Activated CD4-positive, alpha-beta memory T cell treated with anti-CD3 and anti-CD28 coated beads, Interleukin-2, amount 10 ng/mL, durations not matched to agents 7 days and 5 days (primary cell): ENCODE measurements at places on chromosomes 7 and 10. TPM values are rescaled to one million over a fixed set of nuclear protein-coding genes. Genes with fewer than 3 reads are reported as not detected.

GRCh38 chr10:94315975-94316464 lies 46.7 kb downstream of the NOC3L start:
- DNase-seq: no peak

DNA sequence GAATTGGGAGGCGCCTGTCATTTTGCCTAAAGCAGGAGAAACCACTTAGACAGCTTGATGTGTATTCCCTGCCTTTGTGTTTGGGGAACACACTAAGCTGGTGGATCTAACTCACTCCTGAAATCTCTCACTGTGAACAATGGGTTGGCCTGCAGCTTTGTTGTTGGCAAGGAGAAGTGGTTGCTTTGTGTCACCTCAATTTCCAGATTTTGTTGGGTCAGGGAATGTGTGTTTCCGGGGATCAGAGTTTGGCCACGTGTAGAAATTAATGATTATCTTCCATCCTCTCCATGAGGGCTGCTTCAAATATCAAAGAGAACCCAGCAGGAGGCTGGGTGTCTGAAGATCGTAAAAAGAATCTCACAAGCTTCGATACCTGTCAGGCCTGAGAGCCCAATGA lies 27.8 kb downstream of the A1CF start:
- no peak for DNase-seq

- DNase-seq: no peak
Observed at GRCh38 chr7:16411391-16411790, 9.9 kb downstream of the CRPPA start.

GRCh38 chr7:41942468-41943093 lies 239.7 kb upstream of the INHBA start:
- DNase-seq: no peak

The SPDYE1 gene
- total RNA-seq: not detected

The UPK3B gene
- total RNA-seq: 1.7 TPM

- no peak for DNase-seq
Observed at GRCh38 chr7:108499566-108499965, 26.4 kb downstream of the PNPLA8 start.

The SPOCK2 gene
- total RNA-seq: 420 TPM

The OTUD1 gene
- 23.9 TPM for total RNA-seq

DNA sequence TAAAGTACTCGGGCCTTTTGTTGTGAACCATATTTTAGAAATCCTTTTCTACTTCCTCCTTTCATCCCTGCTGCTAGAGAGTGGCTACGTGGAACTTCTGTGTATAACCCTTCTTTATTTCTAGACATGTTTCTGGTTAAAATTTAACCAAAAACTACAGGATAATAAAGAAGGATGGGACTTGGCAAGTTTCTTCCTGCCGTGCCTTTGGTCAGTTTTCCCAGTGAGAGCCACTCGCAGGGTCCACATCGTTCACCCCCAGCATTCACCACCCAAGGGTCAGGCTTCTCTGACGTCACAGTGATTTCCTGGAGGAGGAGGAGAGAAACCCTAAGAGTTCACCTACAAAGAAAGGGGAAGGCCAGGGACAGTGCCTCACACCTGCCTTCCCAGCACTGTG lies 45.4 kb downstream of the NKX6-2 start:
- DNase-seq: no peak

The NPFFR1 gene
- not detected for total RNA-seq

The SORCS1 gene
- total RNA-seq: not detected

DNA sequence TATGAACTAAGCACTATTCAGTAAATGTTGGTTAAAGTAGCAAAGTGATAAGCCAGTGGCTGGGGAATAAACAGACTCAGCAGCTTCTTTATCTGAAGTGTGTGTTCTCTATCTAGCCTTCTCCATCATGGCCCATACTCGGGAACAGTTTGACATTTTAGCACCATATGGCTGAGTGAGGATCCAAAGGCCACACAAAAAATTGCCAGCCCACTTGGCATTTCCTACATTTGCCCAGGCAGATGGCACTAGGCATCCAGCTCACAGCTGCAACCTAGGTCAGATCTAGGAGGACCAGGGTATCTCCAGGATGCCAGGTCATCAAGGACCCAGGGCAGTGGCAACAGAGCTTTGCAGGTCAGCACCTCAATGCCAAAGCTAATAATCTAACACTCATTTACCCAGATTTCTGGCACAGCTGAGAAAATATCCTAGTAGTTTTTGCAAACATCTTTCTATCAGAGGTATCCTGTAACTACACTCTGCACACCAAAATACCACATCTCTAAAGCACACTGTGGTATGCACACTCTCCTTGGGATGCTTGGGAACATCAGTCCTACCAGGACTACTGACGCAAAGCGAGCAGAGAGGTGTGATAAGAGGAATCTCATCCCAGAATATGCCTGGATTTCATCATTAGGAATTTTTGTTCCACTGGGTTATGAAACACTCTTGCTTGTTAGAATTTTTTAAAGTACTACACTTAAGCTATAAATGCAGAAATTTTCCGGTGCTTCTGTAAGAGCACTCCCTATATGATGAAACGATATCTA lies 61.7 kb downstream of the DOCK4 start:
- no peak for DNase-seq

DNA sequence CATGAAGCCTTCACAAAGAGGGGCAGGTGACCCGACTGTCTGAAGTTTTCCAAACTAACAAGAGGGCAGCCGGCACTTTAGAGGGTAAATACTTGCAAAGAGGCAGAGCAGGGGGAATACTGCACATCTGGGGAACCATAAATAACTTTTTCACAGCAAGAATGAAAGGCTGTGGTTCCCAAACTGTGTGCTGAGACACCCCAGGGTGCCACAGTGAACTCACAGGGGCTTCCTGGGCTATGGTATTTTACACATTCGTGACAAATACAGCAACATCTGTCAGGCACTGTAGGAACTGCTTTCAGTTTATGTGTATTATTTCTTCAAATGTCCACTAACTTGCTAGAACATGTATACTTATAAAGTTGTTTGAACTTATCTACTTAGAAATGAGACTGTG lies 67.2 kb downstream of the TBXAS1 start:
- DNase-seq: no peak

DNA sequence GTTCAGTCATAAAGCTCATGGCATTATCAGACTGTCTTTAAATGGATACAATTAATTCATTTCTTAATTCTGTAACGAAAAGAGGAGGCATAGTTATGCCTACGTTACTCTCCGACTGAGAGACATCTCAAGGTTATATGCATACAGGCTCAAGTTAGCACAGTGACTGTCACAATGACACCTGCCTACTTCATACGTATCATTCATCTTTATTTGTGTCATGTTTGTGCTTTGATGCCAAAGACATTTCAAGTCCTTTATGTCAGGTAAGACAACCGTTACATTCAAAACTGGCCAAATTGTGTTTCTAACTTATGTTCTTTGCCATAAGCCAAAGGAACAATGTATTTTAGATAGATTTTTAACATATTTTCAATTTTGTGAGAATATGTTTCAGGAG lies 328.8 kb upstream of the NRG3 start:
- DNase-seq: no peak

DNA sequence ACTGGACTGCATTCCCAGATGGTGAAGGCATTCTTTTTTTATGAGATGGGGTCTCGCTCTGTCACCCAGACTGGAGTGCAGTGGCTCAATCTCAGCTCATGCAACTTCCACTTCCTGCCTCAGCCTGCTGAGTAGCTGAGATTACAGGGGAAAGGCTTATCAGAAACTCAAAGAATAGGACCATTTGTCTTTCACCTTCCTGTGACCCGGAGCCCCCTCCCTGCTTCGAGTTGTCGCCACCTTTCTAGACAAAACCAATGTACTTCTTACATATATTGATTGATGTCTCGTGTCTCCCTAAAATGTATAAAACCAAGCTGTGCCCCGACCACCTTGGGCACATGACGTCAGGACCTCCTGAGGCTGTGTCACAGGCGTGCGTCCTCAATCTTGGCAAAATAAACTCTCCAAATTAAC lies 1.8 kb upstream of the METTL27 start:
- DNase-seq: no peak

DNA sequence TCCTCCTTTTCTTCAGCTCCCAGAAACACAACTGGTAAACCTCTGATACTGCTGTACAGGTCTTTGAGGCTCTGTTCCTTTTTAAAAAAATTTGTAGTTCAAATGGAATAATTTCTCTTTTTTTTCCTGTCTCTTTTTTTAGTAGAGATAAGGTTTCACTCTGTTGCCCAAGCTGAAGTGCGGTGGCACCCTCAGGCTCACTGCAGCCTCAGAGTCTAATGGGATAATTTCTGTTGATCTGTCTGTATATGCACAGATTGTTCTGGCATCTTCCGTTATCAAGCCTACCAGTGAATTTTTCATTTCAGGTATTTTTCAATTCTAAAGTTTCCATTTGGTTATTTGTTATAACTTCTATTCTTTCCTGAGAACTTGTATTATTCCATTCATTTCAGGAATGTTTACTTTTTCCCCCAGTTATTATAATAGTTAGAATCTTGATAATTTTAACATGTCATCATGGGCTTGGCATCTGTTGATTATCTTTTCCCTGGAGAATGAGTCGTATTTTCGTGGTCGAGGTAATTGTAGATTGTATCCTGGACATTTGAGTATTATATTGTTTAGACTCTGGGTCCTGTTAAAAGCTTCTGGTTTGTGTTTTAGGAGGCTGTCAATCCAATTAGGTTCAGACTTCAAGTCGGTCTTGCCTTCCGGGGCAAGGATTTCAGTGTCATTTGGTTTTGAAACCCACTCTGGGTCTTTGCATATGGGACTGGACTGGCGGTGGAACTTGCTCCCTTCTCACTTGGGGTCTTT lies 24.5 kb downstream of the CRCP start:
- no peak for DNase-seq

The SPDYE2 gene
- 0.15 TPM for total RNA-seq

GRCh38 chr10:89664203-89664602 lies 19.2 kb upstream of the PANK1 start:
- DNase-seq: no peak

DNA sequence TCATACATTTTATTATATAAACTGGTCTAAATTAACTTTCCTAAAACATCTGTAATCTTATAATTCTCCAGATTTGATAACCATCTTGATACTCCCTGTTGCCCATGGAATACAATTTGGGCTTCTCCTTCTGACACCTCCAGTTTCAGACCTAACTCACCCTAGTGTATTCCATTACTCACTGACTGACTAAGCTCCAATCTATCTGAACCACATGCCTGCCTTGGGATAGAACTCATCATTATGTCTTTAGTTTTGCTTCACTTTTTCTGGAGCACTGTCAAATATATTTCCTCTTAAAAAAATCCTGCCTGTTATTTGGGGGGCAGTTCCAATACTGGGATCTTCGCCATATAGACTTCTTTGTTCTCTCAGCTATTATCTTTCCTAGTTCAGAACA lies 4.9 kb upstream of the FOXP2 start:
- DNase-seq: no peak
